Tongue (tissue), 3 donors: ENCODE measurements at places on chromosomes 16 and 17. TPM values are rescaled to one million over a fixed set of nuclear protein-coding genes. Genes with fewer than 3 reads are reported as not detected.
A peak's percentile ranks its signal among the peaks of the same experiment; 100 is the strongest.

BRCA1 gene
- 21.4 TPM for total RNA-seq

DNA sequence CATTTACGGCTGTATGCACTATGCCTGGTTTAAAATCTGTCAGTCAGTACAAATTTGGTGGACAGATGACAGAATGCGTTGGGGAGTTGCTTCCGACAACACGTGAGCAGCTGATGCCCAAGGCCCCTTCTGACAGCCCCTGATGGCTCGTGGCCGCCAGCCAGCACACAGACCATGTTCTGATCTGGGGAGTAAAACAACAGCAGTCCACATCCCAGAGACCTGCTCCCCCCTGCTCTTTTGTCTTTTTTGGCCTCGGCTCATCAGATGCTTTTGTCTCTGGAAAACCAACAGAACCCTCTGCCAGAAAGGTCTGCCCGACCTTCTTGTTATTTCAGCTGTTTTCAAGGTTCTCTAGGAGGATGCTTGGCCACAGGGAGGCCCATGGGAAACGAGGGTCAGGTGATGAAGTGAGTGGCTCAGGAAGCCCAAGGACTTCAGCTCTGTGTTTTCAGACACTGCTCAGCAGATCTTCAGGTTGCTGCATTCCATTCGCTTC is 10.8 kb downstream of the ARSG start:
- DNase-seq = peak; percentile 42

- DNase-seq = no peak
Measured at GRCh38 chr17:59815965-59816364, 76.8 kb downstream of the TUBD1 start.

GRCh38 chr17:60129164-60129563 is 20.6 kb upstream of the CA4 start:
- no peak for DNase-seq

- no peak for DNase-seq
Measured at GRCh38 chr17:29949696-29950095, 8.3 kb downstream of the EFCAB5 start.

- no peak for DNase-seq
Measured at GRCh38 chr16:86568677-86569623, 2.3 kb downstream of the FOXC2 start.

NAE1 gene
- 51.1 TPM for total RNA-seq

- DNase-seq = no peak
Measured at GRCh38 chr17:14748036-14748710, 447.3 kb downstream of the HS3ST3B1 start.

GRCh38 chr17:9232591-9233270 is 211.4 kb downstream of the NTN1 start:
- peak; percentile 66 for DNase-seq

ATP1B2 gene
- 0.92 TPM for total RNA-seq

GRCh38 chr16:69199382-69199781 is 12.4 kb downstream of the SNTB2 start:
- DNase-seq = no peak
